Left forelimb (tissue), 1 donor: ENCODE measurements at places on chromosomes 3 and 15.

GRCh38 chr3:172276103-172276502 is 172.2 kb downstream of the GHSR start:
- no peak for DNase-seq

GRCh38 chr15:84684092-84684491 is 26.1 kb upstream of the NMB start:
- DNase-seq = no peak

- DNase-seq = no peak
Measured at GRCh38 chr3:31960793-31961431, 20.1 kb downstream of the OSBPL10 start.

DNA sequence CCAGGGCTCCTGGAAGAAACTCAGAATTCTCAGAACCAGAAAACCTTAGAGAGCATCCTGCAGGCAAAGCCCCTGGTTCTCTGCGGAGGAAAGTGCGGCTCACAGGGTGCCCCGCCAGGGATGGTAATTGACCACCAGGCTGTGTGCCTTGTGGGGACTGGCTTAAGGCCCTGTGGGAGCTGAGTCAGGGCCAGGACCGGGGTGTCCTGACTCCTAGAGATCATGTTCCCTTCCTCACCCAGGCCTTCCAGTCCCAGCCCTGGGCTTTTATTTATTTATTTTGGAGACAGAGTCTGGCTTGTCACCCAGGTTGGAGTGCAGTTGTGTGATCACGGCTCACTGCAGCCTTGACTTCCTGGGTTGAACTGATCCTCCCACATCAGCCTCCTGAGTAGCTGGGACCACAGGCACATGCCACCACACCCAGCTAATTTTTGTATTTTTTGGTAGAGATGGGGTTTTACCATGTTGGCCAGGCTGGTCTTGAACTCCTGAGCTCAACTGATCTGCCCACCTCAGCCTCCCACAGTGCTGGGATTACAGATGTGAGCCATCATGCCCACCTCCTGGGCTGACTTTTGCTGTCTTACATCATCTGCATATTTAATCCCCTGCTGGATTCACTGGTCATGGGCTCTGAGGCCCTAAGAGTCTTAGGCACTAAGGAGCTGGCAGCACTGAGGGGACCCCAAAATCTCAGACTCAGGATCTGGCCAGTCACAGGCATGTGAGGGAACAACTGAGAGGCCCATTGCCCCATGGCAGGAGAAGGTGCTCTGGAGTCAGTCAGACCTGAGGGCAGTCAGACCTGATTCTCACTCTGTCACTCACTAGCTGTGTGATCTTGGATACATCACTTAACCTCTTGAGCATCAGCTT is 20.4 kb upstream of the LAMP3 start:
- no peak for DNase-seq

DNA sequence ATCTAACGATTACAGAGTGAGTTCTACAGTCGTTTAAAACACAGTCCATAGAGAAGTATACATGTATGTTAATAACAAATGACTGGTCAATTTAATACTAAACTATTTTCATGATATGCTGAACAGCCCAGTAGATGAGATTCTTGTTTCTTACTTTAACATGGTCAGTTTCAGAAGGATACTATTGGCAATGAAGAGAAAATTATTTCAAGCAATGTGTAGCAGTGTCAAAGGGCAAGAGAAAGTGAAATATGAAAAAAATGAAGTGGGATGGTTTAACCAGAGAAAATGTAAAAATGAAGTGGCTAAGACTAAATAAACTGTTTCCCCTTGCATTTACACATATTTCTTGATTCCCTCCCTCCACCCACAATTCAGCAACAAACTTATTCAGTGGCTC is 192.1 kb upstream of the TTC14 start:
- DNase-seq = no peak

- no peak for DNase-seq
Measured at GRCh38 chr15:36632226-36632625, 52.8 kb downstream of the CDIN1 start.

DNA sequence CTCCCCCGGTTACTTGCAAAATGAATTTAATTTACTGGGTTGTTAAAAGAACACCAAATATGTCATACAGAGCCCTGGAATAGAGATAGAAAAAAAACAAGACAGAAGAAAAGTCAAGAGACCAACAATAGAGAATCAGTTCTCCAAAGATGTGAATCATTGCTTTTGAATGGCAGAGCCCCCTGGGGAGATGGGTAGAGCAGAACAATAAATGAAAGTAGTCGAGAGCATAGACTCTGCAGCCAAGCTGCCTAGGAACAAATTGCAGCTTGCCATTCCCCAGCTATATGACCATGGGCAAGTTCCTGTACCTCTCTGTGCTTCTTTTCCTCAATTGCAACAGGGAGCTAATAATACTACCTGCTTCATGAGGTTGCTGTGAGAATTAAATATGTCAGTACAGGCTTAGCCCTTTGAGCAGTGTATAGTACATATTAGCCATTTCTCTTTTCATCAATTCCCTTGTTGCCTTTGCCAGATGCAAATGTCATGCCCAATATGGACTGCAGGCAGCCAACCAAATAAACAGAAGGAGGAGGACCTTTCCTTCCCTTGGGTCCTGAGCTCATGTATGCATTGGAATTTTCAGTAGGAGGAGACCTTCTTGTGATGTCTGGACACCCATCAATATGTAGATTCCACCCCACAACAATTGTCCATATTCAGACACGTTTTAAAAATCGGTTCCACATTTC is 25.0 kb upstream of the BFSP2 start:
- no peak for DNase-seq
